H1 (cell line): ENCODE measurements at places on chromosomes 16 and 17.

DNA sequence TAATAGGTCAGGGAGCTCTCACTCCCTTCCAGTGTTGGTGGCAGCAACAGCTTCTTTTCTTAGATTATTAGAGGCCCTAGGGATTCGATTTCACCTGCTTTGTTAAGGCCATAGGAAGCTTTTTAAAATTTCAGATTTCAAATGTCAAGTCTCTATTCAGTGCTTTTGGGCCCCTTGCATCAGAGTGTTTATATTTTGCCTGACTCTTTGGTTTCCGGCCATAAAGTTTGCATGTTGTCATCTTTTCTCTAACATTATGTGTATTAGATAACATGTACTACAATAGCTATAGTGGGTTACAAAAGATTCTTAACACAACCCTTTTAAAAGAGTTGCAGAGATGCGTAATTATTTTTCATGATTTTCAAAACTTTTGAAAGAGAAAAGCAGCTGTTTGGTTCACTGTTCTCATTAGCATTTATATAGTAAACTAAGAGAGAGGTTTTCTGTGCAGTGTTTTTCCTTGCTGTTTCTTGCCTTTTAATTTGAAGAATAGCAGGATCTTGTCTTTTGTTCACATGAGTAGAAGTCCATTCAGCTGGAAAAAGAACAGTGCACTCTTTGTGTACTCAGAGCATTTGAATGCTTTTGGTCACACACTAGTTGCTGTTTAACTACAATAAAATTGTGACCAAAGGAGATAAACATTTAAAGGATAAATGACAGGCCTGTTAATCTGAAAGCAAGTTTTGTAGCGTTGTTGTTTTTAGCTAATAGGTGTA lies 52.5 kb downstream of the FTO start:
- no peak for DNase-seq

DNA sequence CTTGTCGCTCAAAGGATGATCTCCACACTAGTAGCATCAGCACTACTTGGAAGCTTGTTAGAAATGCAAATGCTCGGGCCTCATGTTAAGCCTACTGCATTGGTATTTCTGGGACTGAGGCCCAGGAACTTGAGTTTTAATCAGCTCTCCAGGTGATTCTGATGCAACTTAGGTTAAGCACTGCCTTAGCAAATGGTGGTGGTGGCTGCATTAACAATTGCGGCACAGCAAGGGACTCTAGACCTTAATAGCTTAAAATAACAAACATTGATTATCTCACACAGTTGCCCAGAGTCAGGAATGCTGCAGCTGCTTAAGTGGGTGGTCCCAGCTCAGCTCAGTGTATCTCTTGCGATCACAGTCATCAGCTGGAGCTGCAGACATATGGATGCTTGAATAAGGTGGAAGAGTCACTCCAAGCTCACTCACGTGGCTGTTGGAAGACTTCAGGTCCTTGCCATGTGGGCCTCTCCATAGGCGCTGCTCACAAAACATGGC lies 25.8 kb downstream of the HS3ST3A1 start:
- peak; percentile 59 for DNase-seq

GRCh38 chr16:68387301-68387700 lies 61.0 kb downstream of the SMPD3 start:
- DNase-seq: peak; percentile 74

- DNase-seq: no peak
Measured at GRCh38 chr16:46627746-46628145, 6.6 kb upstream of the SHCBP1 start.

DNA sequence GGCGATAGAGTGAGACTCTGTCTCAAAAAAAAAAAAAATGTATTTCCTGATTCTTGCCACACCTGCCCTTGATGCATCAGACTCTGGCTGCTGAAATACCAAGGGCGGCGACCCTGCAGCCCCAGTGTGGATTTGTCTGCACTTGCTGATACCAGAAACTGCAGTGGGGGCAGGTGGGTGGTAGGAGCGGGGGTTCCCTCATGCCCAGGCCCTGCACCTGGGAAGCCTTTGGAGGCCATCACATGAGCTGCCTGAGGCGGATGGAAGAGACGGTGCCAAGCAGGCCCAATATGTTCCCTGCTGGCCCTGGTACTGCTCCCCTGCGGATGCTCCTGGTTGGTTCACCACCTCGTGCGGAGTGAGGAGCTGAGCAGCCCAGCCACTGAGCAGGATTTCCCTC lies 50.6 kb downstream of the MARF1 start:
- DNase-seq: no peak

DNA sequence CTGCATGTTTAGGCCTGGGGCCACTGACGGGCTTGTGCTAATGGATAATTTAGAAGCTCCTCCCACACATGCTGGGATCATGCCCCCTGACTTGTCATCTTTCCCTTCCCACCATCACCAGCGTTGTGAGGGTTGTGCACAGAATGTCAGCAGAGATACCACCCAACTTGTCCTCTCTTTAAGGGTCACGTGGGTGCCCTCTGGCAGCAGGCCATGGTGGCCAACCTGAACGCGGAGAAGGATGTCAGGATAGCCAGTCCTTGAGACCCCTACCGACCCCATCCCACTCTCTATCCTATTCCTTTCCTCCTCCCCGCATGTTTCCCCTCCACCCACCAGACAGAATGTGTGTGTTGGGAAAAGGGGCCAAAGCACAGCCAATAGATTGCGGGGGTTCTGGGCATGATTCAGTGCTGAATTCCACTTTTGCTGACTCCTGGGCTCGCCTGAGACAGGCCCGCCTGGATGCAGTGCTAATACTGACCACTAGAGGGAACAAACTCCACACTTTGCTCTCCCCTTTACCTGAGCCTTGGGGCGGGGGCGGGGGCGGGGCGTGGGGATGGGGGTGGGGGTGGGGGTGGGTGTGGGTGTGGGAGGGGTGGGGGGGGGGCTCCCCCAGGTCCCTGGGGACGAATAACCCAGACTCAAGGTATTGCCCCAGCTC lies at the start of gene GH2:
Gene GH2 (minus strand): TSS at position 10 of the 667 bp plus-strand sequence. CDS start 143 bp downstream, outside the sequence.
- DNase-seq: peak; percentile 88
